ENCODE measurements at places on chromosomes 12 and 14.

- DNase-seq: no peak
These were observed 58.8 kb downstream of the GPR68 start for GRCh38 chr14:91185721-91186120.

DNA sequence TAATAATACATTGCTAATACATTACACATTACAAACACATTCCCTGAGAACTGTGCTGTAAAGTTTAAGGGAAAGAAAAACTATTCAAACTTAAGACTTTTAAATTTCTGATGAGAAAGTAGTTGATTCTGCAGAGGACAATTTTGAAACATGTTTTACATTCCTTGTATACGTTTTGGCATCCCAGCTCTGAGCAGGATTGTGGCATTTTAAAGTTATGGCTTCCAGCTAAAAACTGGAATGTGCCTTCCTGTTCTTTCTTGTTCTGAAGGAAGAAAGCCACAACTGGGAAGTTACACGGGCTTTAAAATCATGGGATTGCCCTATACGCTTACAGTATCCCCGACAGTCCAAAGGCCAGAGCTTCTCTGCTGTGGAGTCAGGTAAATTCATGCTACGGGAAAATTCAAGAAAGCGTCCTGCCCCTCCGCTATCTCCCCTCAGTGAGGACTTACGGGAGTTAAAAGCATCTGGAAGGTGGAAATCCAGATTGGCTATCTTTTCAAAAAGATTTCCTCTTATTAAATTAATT lies 10.8 kb upstream of the KLHL42 start:
- no peak for DNase-seq

GRCh38 chr12:94644141-94644979 lies 6.0 kb downstream of the TMCC3 start:
- no peak for DNase-seq

DNA sequence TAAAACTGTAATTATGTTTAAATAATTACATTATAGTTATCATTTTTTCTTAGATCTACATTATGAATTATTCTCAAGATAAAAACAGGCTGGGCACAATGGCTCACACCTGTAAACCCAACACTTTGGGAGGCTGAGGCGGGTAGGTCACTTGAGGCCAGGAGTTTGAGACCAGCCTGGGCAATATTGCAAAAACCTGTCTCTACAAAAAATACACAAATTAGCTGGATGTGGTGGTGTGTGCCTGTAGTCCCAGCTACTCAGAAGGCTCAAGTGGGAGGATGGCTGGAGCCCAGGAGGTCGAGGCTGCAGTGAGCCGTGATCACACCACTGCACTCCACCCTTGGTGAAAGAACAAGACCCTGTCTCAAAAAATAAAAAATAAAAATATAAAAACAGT lies 40.3 kb upstream of the KCNJ8 start:
- DNase-seq: no peak

DNA sequence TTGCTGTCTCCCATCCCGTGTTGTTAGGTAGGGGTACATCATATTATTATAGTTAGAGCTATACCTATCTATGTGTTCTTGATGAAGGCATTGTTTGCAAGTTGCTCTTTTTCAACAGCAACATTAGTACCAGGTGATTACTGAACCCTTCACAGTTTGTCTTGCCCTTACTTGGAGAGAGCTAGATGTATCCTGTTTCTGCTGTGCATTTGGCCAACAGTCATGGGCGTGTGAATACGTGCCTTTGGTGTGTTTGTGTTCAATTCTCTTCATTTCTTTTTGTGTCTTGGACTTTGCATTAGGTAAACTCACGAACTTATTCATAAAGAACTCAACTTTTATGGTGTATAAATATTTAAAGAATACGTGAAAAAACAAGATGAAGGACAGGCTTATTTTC lies 14.3 kb downstream of the ARF6 start:
- no peak for DNase-seq

GRCh38 chr14:77804592-77804991 lies 4.7 kb downstream of the ADCK1 start:
- DNase-seq: no peak

- no peak for DNase-seq
These were observed 11.2 kb downstream of the AVIL start for GRCh38 chr12:57807285-57807684.

DNA sequence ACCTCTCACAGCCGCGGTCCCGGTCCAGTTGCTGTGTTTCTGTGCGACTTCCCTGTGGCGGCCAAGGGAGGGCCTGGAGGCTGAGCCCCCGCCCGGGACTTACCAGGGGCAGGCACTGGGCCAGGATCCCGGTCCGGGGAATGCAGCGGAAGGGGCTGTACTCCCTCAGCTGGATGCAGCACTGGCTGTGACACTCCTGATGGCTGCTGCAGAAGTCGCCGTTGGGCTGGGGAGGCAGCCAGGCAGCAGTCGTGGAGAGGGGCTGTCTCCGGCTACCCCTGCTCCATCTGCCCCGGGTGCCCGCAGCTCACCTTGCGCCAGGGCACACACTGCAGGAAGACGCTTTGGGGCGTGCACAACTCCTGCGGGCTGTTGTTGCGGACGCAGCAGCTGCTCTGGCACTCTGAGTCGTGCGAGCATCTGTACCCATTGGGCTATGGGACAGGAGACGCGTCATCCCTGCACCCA lies 6.2 kb downstream of the LRCOL1 start:
- DNase-seq: no peak

DNA sequence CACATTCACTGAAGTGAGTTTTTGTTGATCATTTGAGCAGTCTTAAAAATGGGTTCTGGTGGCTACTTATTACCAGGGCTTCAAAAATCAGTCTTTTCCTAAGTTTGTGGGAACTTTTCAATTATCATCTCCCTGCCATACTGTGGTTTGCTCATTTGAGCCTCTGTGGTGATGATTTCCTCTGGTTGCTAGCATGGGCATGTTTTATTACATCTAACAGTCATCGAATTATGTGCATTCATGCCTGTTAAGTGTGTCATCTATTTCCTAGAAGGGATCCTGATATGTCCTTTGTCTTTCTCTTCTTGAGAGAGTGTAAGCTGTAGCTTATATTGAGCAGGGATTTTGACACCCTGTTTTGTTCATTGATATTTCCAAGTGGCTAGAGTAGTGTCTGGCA lies 116.8 kb downstream of the WIF1 start:
- no peak for DNase-seq

All from GF-D8 (cell line).